ENCODE measurements at places on chromosomes 5 and 9.

DNA sequence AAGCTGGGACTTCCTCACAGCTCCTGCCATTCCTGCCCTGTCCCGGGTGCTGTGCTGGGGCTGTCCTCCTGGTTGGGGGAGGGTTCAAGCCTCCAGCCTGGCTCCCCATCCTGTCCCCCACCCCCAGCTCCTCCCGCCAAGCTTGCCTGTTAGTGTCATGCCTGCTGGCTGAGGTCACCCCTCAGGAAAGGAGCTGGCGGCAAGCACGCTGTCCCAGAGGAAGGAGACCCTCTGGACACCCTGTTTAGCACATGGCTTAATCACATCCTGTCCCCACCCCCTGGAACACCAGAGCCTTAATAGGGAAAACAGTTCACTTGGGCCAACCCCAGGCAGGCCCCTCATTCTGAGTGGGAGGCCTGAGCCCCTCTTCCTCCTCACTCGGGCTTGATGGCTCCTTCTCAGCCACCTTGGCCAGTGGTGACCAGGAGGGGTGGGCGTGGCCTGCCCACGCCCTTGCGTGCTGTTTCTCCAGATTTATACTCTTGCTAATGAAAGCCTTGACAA is 9.2 kb upstream of the PHYHD1 start:
- peak; percentile 81 for DNase-seq

DNA sequence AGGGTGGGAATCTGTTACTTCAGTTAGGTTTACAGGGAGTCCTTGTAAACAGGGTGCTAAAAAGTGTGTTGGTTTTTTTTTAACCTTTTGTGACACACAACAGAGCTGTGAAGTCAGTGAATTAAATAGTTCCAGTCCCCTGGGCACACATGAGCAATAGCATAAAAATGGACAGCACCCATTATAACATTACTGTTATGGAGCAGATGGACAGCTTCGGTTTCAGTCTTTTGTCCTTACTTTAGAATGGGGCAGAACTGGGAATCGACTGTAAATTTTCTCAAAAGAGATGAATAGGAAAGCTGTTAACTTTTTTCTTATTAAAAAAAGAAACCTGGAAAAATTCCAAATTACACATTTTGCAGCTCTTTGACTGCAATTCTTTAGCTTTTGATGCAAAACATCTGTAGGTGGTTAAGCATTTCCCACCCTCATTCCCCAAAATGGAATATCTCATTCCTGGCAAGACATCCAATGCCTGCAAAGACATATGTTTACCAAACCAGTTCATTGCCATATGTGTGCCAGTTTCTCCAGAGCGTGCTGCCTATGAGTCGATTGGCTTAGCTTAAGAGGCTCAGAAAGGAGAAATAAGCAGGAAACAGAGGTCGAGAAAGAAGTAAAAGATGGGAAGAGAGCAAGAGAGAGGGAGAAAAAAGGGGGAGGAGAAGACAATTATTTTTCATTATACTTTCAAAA is 212.3 kb upstream of the TMEM161B start:
- no peak for DNase-seq

GRCh38 chr5:140978260-140978659 is 12.0 kb downstream of the PCDHAC2 start:
- no peak for DNase-seq

DNA sequence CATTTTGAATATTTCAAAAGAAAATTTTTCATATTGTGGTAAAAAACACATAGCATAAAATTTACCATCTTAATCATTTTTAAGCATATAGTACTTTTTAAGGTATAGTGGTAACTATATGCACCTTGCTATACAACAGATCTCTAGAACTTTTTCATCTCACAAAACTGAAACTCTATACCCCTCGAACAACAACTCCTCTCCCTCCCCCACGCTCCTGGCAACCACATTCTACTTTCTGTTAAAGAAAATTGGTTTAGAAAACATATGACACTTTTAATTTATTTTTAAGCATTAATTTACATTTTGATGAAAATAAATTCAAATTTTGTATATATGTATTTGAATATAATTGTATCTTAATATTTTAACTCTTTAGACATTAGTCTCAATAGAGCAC is 147.2 kb upstream of the EFNA5 start:
- DNase-seq: no peak

- DNase-seq: no peak
Observed at GRCh38 chr5:85538362-85538761, 1079.4 kb upstream of the COX7C start.

DNA sequence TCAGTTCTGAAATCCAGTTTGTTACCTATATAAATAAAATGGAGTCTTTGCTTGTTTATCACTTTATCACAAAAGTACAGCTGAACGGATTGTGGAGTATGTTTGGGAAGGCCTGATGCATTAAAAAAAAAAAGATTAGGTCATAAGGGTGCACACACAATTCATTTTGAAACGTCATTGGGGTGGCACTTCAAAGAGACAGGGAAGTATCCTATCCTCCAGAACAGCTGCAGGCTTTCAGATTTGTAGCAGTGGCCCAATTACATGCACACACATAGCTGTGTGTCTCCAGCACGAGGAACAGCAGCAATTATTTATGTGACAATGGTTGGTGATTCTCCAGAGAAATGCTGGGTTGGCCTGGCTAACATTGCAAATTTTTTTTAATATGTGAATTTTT is 46.8 kb upstream of the FER start:
- DNase-seq: no peak

- no peak for DNase-seq
Observed at GRCh38 chr5:89443508-89443907, 560.5 kb upstream of the MEF2C start.

DNA sequence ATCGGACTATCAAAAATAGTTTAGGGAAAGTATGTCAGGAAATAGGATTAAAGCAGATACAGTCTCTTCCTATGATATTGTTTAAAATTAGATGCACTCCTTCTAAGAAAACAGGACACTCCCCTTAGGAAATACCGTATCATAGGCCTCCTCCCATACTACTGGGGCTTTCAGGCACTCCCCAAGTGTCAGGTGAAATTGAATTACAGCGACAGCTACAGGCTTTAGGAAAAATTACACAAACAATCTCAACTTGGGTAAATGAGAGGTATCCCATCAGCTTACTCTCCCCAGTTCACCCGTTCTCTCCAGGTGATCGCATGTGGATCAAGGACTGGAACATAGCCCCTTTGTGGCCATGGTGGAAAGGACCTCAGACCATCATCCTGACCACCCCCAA is 110.4 kb upstream of the EPB41L4A start:
- DNase-seq: no peak

- DNase-seq: no peak
Observed at GRCh38 chr5:179974946-179975712, 67.4 kb upstream of the TBC1D9B start.
